ENCODE measurements at places on chromosomes 2 and 18. TPM values are rescaled to one million over a fixed set of nuclear protein-coding genes. Genes with fewer than 3 reads are reported as not detected.
A peak's percentile ranks its signal among the peaks of the same experiment; 100 is the strongest.

GRCh38 chr2:30178618-30179434 is 32.0 kb downstream of the YPEL5 start:
- peak; percentile 68 for DNase-seq

Gene IL1F10
- polyA plus RNA-seq = not detected

Gene LIMS4
- 0.31 TPM for polyA plus RNA-seq

Gene GDF7
- polyA plus RNA-seq = 0.05 TPM

Measured in cardiac muscle cell (in vitro differentiated cells and primary cell).